EH (cell line): ENCODE measurements at places on chromosomes 1 and 21.

DNA sequence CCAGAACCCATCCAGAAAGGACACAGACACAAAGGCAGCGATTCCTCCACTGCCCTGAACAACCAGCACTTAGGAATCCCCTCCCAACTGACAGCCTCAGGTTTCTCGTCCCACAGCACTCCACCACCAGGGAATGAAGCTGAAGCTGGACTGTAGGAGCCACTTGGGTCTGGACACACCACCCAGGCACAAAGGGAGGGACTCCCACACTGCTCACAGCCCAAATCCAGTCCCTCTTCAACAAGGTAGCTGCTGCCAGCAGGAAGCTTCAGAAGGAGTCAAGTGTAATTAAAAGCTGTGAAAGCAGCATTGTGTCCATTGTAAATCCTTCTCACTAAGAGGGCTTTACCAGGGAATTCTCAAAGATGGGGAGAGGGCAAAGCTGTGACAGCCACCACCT, 29.0 kb downstream of the LMX1A start:
- DNase-seq = no peak

- DNase-seq = no peak
These were observed 31.3 kb upstream of the GPR157 start for GRCh38 chr1:9160079-9160717.

GRCh38 chr1:111364690-111365089, 62.8 kb downstream of the OVGP1 start:
- peak; percentile 37 for DNase-seq

GRCh38 chr1:53699981-53700380, 39.0 kb downstream of the GLIS1 start:
- DNase-seq = no peak

- DNase-seq = no peak
These were observed 33.1 kb downstream of the RGS8 start for GRCh38 chr1:182651339-182651724.

DNA sequence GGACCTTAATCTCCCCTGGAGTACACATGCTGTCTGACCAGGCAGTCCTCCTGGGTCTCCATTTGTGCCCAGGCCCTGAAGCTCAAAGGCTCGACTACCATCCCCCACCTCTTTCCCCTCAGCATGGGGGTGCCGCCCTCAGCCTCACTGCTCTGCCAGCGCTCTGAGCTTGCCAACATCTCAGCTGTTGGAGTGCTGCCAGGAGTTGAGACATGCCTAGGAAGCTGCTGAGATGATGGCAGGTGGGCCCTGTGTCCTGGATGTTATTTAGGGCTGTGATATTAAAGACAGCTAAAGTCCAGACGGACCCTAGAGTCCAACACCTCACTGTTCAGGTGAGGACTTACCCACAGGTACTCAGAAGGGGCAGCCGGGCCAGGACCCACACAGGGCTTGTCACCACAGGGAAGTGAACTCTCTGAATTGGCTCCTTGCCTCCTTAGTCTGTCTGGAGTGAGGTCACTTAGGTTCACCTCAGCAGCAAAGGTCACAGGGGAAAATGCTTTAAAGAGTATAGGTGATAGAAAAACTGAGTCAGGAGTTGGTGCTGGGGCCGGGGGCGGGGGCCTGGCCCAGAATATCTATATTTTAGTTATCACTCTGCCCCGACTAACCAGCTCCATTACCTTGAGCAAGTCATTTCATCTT, 19.7 kb upstream of the KCNC4 start:
- no peak for DNase-seq
